ENCODE measurements at places on chromosomes 1 and 21. TPM values are rescaled to one million over a fixed set of nuclear protein-coding genes. Genes with fewer than 3 reads are reported as not detected.

Gene RGS4
- total RNA-seq, result 0.81 TPM

Gene HPDL
- not detected for total RNA-seq

Gene FOXO6
- total RNA-seq, result 0.43 TPM

GRCh38 chr1:26706315-26706714 lies 10.5 kb downstream of the ARID1A start:
- DNase-seq, result no peak

DNA sequence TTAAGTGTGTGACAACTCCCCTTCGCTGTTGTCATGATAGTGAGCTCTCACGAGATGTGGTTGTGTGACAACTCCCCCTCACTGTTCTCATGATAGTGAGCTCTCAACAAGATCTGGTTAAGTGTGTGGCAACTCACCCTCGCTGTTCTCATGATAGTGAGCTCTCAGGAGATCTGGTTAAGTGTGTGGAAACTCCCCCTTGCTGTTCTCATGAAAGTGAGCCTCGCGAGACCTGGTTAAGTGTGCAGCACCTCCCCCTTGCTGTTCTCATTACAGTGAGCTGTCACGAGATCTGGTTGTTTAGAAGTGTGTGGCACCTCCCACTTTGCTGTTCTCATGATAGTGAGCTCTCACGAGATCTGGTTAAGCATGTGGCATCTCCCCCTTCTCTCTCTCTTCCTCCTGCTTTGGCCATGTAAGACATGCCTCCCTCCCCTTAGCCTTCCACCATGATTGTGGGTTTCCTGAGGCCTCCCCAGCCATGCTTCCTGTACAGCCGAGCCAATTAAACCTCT lies 25.1 kb upstream of the LSS start:
- peak; percentile 15 for DNase-seq

- no peak for DNase-seq
Measured at GRCh38 chr1:200364091-200364759, 45.6 kb downstream of the ZNF281 start.

GRCh38 chr1:171128463-171128862 lies 37.8 kb downstream of the FMO3 start:
- no peak for DNase-seq

DNA sequence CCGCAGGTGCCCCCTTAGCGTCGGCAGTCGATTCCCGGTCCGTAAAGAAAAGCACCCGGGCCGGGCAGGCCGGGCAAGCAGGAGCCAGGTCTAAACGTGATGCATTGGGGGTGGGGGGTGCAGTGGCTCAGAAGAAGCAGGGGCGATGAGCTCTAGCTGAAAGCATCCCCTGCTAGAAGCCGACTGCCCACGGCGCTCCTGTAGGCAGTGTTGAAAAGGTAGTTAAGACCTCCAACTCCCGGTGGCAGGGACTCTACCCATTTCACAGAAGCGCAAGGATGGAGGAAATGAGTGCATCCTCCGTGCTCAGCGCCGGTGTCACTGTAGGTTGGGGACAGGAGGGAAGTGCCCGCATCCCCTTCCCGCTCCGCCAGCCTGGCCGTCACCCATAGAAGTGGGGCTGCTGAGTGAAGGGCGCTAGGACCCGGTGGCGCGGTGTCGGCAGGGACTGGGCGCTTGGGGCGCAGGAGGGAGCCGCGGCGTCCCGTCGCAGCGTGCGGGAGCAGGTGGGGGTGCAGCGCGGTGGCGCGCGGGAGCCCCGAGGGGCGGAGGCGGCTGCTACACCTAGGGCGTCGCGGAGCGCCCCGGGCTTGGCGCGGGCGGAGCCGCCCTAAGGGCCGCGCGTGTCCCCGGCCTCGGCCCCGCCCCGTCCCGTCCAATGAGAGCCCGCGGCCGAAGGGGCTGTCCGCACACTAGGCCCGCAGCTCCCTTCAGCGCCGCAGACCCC lies at the start of gene WNT2B:
Gene WNT2B (plus strand): TSS at position 688 of the 727 bp plus-strand sequence. CDS start 298 bp downstream, outside the sequence.
- peak; percentile 74 for DNase-seq

- no peak for DNase-seq
Measured at GRCh38 chr1:60942896-60943638, 139.3 kb upstream of the NFIA start.

DNA sequence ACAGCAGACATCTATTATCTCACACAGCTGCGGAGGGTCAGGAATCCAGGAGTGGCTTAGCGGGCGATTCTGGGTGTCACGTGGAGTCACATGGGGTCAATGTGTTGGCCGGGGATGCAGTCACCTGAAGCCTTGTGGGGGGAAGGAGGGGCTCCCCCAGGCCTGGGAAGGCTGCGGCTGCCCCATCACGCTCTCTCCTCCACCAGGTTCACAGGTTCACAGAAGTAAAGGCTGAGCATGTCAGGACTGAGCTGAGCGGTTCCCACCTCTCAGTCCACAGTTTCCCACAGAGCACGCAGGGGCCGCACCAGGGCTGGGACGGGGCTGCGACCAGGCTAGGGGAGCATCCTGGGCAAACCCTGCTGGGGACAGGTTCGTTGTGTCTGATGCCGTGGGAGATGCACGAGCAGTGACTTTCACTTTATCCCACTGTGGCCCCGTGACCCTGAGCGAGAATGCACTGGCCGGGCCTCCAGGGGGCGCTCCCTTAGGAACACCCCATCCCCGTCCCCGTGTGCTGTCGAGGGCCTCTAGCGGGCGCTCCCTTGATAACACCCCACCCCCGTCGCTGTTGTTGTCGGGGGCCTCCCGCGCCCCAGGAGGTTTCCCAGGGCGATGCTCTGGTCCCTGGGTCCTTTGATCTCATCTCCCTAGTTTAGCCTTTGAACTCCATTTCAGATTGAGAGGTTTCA lies 73.2 kb upstream of the TRAPPC10 start:
- peak; percentile 91 for DNase-seq

GRCh38 chr1:224731633-224732032 lies 115.5 kb downstream of the CNIH3 start:
- no peak for DNase-seq

- DNase-seq, result no peak
Measured at GRCh38 chr1:103112546-103112945, 4.2 kb upstream of the COL11A1 start.

GRCh38 chr1:110262846-110263631 lies 52.9 kb downstream of the KCNC4 start:
- DNase-seq, result no peak

- DNase-seq, result no peak
Measured at GRCh38 chr1:244102046-244102445, 51.0 kb downstream of the ZBTB18 start.

GRCh38 chr1:227786673-227787512 lies 28.6 kb upstream of the PRSS38 start:
- DNase-seq, result peak; percentile 68

Measured in upper lobe of right lung (tissue), 1 donor.